Frontal cortex (tissue), 4 donors: ENCODE measurements at places on chromosomes 11 and 22.

- no peak for DNase-seq
Observed at GRCh38 chr11:67731583-67731982, 57.2 kb upstream of the ALDH3B2 start.

DNA sequence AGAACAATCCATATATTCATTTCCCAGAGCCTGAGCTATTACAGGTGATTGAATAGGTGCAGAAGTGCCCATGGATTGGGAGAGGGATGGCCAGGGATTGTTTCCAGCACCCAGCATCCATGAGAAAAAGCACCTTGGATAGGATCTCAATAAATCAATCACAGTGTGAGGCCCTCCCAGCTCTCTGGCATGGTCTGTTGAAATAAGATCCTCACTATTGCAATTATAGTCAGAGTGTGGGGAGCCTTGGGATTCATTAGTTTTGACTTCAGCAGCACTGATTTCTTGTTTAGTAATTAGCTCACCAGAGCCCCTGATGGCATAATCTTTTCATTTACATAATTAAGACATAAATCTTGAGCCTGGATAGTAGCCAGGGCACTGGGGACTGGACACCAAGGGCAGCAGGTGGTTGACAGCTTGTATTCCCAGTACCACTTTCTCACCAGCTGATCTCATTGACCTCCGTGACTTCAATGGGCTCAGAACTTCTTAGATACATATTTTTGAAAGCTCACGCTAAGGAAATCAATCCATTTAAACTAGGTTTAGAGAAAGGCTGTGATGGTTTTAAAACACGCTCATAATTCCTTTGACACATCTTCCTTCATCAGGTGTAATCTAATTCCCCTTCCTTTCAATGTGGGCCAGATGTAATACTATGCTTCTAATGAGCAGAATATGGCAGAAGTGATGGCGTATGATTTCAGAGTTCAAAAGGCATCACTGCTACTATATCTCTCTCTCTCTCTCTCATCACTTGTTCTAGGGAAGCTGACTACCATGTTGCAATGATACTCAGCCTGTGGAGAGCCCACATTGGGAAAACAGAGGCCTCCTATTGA is 22.1 kb upstream of the DRD2 start:
- no peak for DNase-seq

GRCh38 chr11:38491986-38492385 is 1894.0 kb upstream of the RAG2 start:
- DNase-seq = no peak

DNA sequence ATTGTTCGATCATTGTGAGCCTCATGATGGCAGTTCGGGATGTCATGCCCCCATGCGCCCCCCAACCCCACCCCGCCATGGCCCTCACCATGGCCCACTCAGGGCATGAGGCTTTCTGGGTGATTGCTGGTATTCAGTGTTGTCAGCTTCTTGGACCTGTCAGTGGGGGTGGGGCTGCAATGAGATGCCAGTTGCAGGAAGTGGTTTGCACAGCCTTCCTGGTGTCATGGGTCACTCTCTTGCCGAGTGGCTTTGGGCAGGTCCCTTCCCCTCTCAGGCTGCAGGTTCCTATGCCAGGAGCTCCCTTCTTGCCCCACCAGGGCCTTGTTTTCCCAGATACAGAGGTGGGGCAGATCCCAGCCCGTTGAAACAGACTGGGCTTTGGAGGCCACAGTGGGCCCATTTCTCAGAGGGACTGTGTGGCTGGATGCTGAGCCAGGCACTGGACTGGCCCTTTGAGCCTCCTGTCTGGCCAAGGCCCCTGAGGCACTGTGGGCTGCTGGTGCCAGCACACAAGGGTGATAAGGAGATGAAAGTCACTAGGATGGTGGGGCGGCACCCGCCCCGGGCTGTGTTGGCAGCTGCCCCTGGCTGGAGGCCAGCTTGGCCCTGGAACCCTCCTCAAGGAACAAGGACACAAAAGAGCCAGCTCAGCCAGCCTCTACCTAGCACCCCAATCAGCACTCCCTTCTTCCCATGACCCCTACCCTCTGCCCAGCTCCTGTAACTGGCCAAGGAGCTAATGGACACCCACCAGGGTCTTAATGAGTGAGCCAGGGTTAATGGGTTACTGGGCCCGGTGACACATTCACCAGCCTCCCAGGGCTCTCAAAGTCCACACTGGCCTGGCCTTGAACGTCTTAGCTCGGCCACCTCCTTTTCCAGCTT is 1.5 kb upstream of the GGT1 start:
- DNase-seq = no peak

- DNase-seq = no peak
Observed at GRCh38 chr22:25566898-25567235, 2.4 kb downstream of the GRK3 start.

DNA sequence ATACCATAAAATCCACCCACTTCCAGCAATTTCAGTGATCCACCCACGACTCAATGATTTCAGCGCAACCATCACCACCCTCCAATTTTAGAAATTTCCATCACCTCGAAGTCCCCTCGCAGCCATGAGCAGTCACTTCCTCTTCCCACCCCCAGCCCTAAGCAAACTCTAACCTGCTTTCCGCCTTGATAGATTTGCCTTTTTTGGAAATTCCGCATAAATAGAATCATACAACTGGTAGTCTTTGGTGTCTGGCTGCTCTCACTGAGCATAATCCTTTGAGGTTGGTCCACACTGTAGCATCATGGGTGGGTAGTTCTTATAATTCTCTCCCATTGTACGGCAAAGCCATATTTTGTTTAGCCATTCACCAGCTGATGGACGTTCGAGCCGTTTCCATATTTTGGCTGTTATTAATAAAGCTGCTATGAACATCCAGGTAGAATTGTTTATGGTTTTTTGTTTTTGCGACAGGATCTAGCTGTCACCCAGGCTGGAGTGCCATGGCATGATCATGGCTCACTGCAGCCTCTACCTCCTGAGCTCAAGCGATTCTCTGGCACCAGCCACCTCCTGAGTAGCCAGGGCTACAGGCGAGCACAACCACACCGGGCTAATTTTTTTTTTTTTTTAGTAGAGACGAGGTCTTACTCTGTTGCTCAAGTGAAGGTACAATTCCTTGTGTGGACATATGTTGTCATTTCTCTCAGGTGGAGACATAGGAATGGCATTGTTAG is 16.0 kb downstream of the PIM3 start:
- DNase-seq = no peak

DNA sequence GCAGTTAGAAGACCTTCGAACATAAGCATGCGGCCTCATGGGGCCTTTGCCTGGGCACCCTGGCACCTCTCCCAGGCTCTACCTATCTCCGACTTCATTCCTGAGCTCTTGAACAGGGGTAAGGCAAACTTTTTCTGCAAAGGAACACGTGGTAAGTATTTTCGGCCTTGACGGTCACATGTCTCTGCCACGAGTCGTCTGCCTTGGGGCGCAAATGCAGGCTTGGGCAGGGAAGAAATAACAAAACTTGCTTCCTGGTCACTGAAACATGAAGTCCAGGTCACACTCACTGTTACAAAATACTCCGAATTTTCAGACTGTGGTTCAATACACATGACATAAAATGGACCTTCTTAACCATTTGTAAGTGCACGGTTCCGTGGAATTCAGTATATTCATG is 3.4 kb upstream of the ASCL2 start:
- no peak for DNase-seq

DNA sequence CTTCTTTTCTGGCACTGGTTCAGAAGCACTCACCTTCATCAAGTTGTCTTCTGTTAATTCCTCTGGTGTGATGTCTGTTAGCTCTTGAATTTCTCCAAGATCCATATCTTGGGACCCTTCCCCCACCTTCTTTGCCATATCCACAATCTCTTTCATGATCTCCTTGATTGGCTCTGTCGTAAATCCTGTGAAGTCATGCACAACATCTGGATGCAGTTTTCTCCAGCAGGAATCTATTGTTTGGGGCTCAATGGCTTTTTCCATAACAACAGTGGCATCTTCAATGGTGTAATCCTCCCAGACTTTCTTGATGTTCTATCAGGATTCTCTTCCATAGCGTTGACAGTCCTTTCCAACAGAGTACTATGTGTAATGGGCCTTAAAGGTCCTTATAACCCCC is 96.9 kb downstream of the CSTPP1 start:
- no peak for DNase-seq

- DNase-seq = no peak
Observed at GRCh38 chr11:128678024-128678423, 15.8 kb upstream of the FLI1 start.

DNA sequence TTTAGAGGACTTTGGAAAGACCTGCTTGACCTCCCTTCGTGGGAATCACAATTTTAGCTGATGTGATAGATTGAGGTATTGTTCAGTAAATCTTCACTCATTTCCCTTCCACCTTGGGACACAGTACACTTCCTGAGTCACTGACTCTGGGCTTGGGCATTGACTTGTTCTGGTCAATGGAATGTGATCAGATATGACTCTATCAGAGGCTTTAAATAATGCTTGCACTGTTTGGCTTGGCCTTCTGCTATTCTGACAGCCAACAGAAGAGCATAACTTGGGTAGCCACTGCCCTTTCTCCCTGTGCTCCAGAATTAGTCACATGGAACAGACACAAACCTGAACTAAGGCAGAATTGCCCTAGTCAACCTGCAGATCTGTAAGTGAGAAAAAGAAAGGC is 12.5 kb downstream of the PRR5L start:
- DNase-seq = no peak

DNA sequence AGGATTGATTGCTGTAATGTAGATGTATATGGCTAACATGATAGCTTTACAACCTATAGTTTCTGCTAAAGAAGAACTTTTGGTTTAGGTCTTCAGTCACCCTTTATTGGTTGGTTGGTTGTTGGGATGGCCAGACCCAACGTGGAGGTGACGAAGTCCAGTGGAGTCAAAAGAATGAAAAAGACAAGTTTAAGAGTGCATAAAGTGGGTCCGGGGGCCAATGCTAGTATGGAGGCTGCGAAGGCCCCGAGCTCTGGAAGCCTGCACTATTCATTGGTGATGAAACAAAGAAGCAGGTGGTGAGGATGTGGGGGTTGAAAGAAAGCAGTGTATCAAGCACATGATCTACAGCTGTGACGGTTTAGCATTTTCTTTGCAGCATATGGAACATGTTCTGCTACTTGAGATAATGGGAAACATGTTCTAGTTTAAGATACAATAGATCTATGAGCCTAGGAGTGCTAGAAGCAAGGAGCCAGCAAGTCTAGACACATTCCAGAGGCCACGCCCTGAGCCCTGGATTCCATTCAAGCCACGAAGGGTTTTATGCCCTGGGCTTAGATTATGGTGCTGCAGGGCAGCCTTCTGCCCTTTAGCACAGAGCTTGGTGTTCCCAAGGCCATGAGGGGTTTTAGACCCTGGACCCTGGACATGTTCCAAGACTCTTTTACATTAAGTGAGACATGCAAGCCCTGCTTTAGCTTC is 6.3 kb downstream of the TCP11L1 start:
- DNase-seq = no peak

DNA sequence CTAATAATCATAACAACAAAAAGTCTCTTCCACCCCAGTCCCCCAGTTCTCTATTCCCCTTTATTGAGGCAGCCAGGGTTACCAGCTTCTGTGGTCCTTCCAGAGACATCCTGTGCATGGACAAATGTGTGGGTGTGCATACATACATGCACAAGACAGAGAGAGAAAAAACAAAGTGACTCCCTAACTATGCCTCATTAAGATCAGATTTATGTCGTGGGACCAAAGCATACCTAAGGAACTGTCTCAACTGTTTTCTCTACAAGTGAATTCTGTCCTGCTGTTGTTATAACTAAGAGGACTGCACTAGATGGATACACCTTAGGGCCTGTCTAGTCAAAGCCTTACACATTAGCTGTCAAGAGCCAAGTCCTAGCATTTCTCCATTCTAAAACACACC is 106.7 kb downstream of the MRTFA start:
- no peak for DNase-seq

- no peak for DNase-seq
Observed at GRCh38 chr11:79076526-79077115, 364.2 kb downstream of the TENM4 start.
